ENCODE measurements at places on chromosomes 2 and 18. TPM values are rescaled to one million over a fixed set of nuclear protein-coding genes. Genes with fewer than 3 reads are reported as not detected.

Gene AQP12B
- total RNA-seq = not detected

Gene C2orf78
- total RNA-seq = not detected

Gene PTH2R
- not detected for total RNA-seq

Gene NCKAP5
- 1.2 TPM for total RNA-seq

GRCh38 chr2:9256570-9257043 is 50.0 kb downstream of the ASAP2 start:
- H3K4me3 ChIP-seq = no peak overlapping the region
- H3K27me3 ChIP-seq = no peaks in the 10 kb centered on the region
- H3K27ac ChIP-seq = peak overlapping the region; percentile 50
- H3K4me1 ChIP-seq = peaks cover 67% of the 10 kb centered on the region

DNA sequence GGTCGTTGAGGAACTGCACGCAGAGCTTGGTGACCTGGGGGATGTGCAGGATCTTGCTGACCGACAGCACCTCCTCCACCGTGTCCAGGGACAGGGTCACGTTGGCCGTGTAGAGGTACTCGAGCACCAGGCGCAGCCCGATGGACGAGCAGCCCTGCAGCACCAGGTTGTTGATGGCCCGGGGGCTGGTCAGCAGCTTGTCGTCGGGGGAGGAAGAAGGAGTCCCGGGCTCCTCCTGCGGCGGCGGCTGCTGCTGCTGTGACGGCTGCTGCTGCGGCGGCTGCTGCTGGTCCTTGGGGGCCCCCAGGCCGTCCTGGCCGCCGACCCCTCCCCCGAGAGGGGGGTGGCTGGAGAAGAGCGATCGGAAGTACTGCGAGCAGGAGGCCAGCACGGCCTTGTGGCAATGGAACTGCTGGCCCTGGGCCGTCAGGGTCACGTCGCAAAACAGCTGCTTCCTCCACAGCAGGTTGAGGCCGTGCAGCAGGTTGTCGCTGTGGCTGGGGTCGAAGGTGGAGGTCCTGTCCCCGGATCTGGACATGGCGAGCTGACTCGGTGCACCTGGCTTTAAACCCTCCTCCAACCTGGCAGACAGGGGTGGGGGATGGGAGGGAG is 2.7 kb downstream of the KLHL14 start:
- H3K4me3 ChIP-seq = peak overlapping the region; percentile 50
- H3K36me3 ChIP-seq = no peaks in the 10 kb centered on the region
- no peak overlapping the region for H3K27ac ChIP-seq
- DNase-seq = no peak

- H3K36me3 ChIP-seq = no peaks in the 10 kb centered on the region
- H3K4me1 ChIP-seq = peaks cover 33% of the 10 kb centered on the region
- DNase-seq = no peak
- H3K4me3 ChIP-seq = no peak overlapping the region
- no peak overlapping the region for H3K27ac ChIP-seq
Observed at GRCh38 chr18:78983512-78983911, 3.9 kb downstream of the SALL3 start.

DNA sequence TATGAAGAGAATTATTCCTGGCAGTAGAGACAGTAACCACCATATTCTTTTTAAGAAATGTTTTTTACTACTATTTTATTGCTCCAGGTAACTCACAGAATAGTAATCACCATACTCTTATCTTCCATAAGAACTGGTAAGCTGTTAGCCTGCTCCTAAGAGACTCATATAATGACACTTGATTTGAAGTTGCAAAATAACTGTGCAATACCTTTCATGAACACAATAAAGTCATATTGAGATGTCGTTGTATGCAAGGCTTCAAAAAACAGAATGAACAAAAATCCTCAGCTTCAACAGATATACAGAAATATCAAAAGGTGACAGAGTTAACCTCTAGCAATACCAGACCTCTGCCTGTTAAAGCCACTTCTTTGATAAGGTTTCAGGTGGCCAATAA is 360.1 kb downstream of the NBAS start:
- no peak overlapping the region for H3K27ac ChIP-seq
- no peak for DNase-seq
- no peaks in the 10 kb centered on the region for H3K36me3 ChIP-seq
- H3K4me3 ChIP-seq = no peak overlapping the region
- peaks cover 3% of the 10 kb centered on the region for H3K4me1 ChIP-seq
- H3K27me3 ChIP-seq = no peaks in the 10 kb centered on the region

GRCh38 chr2:207149249-207150213 is 16.2 kb downstream of the KLF7 start:
- H3K4me3 ChIP-seq = no peak overlapping the region
- DNase-seq = no peak
- H3K36me3 ChIP-seq = no peaks in the 10 kb centered on the region
- H3K27ac ChIP-seq = peak overlapping the region; percentile 83

- no peaks in the 10 kb centered on the region for H3K27me3 ChIP-seq
- H3K4me1 ChIP-seq = peaks cover 9% of the 10 kb centered on the region
- H3K4me3 ChIP-seq = no peak overlapping the region
- DNase-seq = no peak
Observed at GRCh38 chr2:144351687-144352086, 168.2 kb downstream of the ZEB2 start.
